ENCODE measurements at places on chromosomes 16 and 17.

GRCh38 chr17:12178644-12179330 is 158.1 kb downstream of the MAP2K4 start:
- DNase-seq: no peak

DNA sequence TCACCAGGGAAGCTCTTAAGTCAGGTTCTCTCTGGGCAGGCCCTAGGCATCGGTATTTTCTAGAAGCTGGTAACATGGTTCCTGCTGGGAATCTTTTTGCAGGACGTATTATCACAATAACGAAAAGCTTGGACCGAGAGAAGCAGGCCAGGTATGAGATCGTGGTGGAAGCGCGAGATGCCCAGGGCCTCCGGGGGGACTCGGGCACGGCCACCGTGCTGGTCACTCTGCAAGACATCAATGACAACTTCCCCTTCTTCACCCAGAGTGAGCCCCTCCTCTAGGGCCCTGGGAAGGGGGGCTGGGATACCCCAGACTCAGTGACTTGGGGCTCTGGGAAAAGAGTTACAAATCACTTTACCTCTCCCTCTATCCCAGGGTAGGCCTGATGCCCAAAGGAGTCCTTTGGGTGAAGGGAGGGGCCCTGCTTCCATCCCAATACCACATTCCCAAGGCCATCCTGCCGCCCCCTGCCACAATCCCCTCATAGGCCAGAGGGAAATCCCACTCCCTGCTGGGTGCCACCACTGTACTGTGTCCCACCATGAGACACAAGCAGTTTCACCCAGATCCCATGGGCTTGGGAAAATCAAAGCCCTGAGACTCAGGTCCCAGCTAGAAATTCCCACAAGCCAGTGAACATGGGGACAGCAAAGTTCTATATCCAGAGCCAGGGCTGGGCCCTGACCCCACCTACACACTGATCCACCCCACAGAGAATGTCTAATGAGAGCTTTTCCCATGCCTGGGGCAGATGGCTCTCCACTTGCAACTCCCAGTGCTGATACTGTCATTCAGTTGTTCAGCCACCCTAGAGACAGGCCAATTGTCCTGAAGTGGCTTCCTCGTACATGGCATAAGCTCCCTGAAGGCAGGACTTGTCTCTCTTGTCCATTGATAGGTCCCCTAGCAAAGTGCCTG is 23.0 kb downstream of the CDH5 start:
- DNase-seq: no peak

DNA sequence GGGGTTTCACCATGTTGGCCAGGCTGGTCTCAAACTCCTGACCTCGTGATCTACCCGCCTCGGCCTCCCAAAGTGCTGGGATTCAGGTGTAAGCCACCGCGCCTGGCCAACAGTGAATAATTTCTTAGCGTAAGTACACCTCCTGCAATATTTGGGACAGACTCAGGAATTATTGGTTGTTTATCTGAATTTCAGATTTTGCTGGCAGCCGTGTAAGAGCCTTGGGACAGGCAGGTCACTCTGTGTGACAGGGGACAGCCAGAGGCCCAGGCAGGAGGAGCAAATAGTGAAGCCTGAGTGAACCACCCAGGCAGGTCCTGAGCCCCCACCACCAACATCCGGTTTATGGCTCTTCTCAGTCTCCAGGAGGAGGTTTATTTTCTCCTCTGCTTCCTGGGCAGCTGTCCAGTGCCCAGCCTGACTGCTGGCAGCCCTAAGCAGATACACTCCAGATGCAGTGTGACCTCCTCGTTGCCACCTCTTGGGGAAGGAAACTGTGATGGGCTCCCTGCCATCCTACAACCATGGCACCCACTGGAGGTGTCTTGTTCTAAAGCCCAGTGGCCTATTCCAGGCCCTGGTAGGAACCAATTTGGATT is 26.2 kb upstream of the ADORA2B start:
- no peak for DNase-seq

GRCh38 chr17:17853811-17854447 is 17.1 kb upstream of the SREBF1 start:
- peak; percentile 80 for DNase-seq

DNA sequence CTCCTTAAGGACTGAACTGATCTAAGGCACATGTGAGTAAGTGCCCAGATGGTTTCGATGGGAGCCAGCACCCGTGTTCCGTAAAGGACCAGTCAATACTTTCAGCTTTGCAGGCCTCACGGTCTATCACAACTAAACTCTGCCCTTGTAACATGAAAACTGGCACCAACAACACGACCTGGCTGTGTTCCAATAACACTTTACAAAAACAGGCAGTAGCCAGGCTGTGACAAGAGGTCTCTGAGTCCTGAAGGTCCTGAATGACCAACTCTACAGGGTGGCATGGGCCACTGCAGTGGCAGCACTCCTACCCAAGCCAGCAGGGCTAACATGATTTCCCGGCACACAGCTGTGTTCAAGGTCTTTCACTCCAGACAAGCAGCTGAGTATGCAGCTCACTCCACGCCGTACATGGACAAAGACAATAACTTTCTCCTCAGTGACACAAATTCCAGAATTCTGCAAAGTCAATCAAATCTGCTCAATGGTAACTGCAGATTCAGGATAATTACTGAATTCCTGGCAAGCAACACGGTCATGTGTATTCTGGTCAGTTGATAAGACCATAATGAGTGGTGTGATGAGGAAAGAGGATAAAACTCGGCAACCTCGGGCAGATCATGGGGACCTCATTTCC is 15.3 kb downstream of the NPLOC4 start:
- no peak for DNase-seq

- DNase-seq: no peak
Observed at GRCh38 chr17:56919717-56920116, 5.9 kb upstream of the TRIM25 start.

DNA sequence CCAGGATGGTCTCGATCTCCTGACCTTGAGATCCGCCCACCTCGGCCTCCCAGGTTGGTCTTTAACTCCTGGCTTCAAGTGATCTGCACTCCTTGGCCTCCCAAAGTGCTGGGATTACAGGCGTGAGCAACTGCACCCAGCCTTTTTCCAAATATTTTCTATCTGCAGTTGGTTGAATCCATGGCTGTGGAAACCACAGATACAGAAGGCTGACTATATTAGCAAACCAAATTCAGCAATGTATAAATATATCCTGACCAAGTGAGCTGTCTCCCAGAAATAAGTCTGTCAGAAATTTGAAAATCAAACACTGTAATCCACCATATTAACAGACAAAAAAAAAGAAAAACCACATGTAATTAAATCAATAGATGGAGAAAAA is 9.6 kb downstream of the CFDP1 start:
- DNase-seq: no peak

- DNase-seq: no peak
Observed at GRCh38 chr17:57143361-57143760, 58.3 kb downstream of the AKAP1 start.
